ENCODE measurements at places on chromosomes 3 and 15.

GRCh38 chr15:99983171-99983885 is 250.1 kb upstream of the LYSMD4 start:
- no peak for DNase-seq

DNA sequence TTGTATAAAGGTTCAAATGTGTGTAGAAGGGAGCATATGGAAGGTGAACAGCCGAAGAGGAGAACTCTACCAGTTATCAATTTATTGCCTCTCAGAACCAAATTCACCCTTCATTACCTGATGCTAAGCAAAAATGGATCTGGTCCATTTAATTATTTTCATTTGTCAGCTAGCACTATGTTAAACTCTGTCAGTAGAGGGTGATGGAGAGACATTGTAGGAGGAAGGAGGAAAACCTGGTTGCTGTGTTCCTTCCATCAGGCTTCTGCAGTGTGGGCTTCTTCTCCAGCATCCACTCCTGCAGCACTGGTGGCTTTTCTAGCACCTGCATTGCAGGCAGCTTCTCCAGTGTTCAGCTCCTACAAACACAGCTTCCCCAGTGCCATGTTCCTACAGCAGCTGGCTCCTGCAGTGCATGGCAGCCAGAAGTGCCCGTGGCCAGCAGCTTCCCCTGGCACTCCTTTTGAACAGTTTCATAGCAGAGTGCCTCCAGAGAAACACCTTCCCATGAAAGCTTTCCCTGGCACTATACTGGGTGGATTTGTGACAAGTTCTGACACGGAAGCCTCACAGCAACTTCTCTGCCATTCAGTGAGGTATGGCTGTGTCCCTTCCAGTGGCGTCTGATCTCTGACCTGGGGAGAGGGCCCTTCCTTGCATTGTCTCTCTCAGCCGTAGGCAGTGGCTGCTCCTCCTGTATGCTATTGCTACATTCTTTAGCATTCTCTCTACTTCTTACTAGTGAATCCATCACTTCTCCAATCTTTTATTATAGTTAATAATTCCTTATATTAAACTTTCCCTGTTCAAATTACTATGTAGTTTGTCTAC is 14.6 kb upstream of the IL17RD start:
- DNase-seq: no peak

DNA sequence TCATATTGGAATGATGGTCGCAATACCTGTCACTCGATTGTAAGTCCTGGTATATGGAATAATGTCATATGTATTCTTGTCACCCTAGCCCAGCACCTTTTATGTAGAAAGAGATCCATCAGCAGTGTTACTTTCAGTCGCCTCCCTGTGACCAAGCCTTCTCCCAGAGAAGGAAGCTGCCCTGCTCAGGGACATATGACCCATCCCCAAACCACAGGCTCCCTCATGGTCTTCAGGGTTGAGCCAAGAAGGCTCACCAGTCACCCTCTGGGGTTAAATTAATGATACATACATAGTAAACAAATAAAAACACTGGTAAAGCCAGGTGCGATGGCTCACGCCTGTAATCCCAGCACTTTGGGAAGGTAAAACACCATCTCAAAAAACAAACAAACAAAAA is 4.6 kb upstream of the MFGE8 start:
- DNase-seq: no peak

DNA sequence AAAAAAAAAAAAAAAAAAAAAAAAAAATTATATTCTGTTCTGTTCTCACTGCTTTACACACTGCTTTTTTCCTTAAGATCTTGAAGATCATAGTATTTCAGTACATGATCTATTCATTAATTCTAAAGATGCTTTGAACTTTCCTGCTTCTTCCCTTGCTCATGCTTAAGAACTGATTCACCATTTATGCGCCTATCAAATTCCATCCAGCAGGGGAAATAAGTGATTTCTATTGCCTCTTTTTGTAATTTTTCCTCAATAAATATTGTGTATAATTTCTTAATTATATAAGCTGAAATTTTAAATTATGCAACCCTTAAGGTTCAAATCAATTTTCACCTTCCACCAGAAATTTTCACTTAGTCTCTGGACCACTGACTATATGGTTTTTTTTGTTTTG is 10.6 kb downstream of the DENND6A start:
- DNase-seq: no peak

GRCh38 chr3:71129611-71130431 is 453.7 kb downstream of the FOXP1 start:
- no peak for DNase-seq

- no peak for DNase-seq
Measured at GRCh38 chr3:115633467-115633866, 10.2 kb downstream of the GAP43 start.

GRCh38 chr15:71549091-71549490 is 261.3 kb upstream of the NR2E3 start:
- DNase-seq: no peak

DNA sequence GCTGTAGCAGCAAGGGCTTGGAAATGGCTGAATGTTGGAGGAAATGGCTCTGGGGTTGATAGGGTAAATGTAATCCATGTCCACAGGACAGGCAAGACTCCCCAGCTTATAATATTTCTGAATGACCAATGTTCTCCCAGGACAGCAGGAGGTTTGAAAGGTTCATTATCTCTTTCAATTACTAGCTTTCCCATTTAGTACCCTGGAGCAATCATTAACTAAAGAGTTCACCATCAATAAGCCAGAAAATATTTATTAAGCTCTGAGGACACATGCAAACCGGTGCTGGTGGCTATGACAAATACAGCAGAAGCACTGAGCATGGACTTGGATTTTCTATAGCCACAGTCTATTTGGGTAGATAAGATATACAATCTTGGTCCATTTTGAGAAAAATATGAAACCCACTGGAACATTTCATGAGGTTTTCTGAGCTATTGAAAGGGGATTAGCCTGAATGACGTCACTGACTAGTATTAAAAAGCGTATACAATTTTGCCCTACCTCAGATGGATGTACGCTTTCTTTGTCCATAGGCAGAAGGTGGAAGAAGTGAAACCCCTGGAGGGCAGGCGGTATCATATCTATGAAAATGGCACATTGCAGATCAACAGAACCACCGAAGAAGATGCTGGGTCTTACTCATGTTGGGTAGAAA is 166.2 kb downstream of the CHL1 start:
- DNase-seq: no peak

- no peak for DNase-seq
Measured at GRCh38 chr3:105821433-105821832, 47.4 kb downstream of the CBLB start.

DNA sequence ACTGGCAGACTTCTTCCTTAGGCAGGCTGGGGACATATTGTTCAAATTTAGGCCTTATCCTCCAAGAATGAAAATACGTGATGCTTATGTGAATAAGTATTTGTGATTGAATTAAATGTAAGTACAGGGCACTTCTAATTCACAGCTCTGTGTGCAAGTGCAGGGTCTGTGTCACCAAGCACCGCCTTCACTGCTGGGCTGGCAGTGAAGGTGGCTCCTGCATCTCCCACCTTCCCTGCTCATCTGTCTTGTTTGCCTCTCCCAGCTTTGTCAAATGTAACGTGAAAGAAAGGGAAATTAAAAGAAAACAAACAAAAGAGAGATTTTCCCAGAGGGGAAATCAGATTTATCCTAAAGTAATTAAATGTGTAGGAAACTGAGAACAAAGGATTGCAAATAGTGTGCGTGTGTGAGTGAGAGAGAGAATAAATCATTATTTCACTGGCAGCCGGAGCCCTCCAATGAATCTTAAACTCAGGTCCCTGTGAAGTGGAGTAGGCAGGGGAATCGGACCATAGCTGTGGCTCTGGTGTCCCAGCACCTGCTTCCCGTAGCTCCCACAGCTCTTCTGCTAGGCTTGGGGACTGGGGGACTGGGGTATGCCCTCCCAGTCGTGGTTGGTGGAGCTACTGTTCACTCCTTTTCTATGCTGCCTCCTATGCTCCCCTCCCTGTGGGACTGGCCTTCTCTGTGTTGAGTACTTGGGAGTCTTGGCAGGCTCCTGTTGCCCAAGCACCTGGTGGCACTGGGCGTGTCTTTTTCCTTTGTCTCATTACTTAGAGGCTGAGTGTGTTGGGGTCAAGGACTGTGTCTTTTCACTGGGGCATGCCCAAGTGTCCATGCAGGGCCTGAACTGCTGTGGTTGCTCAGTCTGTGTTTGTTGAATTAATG is 222.2 kb downstream of the EPHB1 start:
- DNase-seq: no peak

- no peak for DNase-seq
Measured at GRCh38 chr15:83205725-83206324, 1.8 kb downstream of the HDGFL3 start.

- no peak for DNase-seq
Measured at GRCh38 chr3:1953536-1953935, 145.1 kb upstream of the CNTN4 start.

- DNase-seq: no peak
Measured at GRCh38 chr3:188342991-188343732, 189.2 kb downstream of the LPP start.

- DNase-seq: no peak
Measured at GRCh38 chr3:59189526-59189925, 139.7 kb upstream of the CFAP20DC start.

DNA sequence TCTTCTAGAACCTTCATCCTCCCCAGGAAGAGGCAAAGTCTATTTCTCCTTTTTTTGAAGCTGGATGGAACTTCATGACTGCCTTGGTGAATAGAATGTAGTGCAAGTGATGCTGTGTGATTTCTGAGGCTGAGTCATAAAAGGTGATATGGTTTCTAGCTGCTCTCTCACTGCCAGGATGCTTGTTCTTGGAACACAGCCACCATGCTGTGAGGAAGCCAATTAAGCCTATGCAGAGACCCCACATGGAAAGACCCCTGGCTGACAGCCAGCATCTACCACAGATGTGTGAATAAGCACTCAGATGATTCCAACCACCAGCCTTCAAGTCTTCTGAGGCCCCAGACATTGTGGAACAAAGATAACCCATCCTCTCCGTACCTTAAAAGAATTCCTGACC is 57.0 kb downstream of the ISL2 start:
- no peak for DNase-seq

- no peak for DNase-seq
Measured at GRCh38 chr3:2523281-2523836, 424.7 kb downstream of the CNTN4 start.

- DNase-seq: no peak
Measured at GRCh38 chr3:77468626-77469020, 428.7 kb downstream of the ROBO2 start.

- no peak for DNase-seq
Measured at GRCh38 chr3:142817356-142817755, 71.5 kb downstream of the PCOLCE2 start.

DNA sequence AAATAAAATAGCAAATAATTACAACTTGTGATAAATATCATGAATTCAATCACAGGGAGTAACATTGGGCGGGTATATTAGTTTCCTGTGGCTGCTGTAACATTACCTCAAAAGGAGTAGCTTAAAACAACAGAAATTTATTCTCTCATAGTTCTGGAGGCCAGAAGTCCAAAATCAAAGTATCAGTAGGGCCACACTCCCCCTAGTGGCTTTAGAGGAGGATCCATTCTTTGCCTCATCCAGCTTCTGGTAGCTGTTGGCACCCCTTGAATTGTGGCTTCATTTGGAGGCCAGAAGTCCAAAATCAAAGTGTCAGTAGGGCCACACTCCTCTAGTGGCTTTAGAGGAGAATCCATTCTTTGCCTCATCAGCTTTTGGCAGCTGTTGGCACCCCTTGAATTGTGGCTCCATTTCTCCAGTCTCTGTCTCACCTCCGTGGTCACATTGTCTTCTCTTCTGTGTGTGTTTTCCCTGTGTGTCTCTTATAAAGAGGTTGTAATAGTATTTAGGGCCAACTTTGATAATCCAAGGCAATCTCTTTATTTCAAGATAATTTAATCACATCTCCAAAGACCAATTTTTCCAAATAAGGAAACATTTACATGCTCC is 3.1 kb upstream of the CFAP20DC start:
- DNase-seq: no peak

DNA sequence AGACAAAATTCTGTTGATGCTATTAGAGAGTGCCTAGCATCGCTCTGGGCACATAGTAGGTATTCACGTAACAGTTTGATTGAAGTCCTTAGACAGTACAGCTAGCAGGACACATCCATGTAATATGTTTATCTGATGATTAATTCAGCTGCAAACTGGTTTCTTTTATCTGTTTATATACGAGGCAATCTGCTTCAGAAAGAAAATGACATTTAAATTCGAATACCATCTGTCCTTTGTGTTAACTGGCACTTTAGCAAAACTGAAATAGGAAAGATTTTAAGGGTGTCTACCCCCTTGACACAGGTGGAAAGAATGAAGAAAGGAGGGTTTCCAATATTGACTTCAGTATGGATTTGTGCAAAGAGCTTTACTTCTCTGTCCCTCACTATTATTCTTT is 192.5 kb downstream of the MFSD1 start:
- no peak for DNase-seq

DNA sequence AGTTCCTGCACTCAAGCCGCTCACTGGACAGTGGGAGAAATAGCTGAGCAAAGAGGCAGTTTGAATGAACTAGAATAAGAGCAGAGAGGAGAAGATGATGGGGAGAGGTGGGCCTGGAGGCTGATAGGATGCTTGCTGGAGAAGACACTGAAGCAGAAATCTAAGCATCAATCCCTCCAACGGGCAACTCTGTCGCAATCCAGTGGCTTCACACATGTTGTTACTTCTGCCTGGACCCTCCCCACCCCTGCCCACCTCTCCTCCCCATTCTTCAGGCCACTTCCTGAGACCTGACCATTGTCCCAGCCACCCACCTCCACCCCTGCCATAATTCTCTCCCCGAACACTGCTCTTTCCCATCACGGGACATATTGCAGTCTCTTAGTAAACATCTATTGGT is 76.0 kb downstream of the SRGAP3 start:
- DNase-seq: no peak

DNA sequence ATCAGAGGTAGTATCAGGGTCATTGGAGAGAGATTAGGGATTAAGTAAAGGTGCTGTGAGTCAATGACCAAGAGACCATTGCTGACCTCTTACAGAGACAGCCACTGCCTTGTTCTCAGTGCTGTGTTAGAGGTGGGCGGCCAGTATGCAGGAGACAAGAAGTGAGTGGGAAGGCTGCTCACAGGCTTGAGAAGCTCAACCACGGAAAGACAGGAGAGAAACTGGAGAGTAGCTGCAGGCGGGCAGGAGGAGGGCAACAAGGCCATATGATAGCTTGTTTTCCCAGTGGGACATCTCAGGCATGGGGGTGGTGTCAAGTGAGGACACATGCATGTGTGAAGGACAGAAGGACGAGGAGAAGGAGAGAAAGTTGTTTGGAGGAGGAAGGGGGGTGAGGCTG is 237.3 kb downstream of the PDCD6IP start:
- DNase-seq: no peak

- DNase-seq: no peak
Measured at GRCh38 chr15:34223904-34224596, 766 bp upstream of the EMC4 start.

GRCh38 chr3:101195951-101196713 is 124.2 kb downstream of the IMPG2 start:
- no peak for DNase-seq

DNA sequence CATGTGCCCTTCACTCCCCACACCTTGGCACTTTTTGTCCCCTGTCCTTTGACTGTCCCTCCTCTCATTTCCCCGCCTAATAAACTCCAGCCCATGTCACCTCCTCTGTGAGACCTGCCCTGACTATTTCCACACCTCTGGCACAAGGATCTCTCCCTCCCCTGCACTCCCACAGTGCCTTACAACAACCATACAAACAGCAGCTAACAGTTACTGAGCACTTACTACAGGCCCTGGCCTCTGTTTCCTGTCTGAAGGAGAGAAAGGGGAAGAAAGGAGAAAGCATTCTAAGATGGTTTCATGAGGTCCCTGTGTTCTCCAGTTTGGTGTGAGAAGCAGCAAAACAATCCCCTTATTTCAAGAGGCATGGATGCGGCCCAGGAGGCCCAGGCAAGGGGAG is 20.0 kb upstream of the TRH start:
- DNase-seq: no peak

GRCh38 chr3:140315955-140316354 is 361.9 kb upstream of the TRIM42 start:
- DNase-seq: no peak
